Activated T-cell treated with anti-CD3 and anti-CD28 coated beads, Interleukin-2, amount 50 U/mL, for 72 hours (primary cell): ENCODE measurements at places on chromosomes 3 and 15.

GRCh38 chr3:14801031-14801430, 17.7 kb upstream of the FGD5 start:
- DNase-seq = no peak

DNA sequence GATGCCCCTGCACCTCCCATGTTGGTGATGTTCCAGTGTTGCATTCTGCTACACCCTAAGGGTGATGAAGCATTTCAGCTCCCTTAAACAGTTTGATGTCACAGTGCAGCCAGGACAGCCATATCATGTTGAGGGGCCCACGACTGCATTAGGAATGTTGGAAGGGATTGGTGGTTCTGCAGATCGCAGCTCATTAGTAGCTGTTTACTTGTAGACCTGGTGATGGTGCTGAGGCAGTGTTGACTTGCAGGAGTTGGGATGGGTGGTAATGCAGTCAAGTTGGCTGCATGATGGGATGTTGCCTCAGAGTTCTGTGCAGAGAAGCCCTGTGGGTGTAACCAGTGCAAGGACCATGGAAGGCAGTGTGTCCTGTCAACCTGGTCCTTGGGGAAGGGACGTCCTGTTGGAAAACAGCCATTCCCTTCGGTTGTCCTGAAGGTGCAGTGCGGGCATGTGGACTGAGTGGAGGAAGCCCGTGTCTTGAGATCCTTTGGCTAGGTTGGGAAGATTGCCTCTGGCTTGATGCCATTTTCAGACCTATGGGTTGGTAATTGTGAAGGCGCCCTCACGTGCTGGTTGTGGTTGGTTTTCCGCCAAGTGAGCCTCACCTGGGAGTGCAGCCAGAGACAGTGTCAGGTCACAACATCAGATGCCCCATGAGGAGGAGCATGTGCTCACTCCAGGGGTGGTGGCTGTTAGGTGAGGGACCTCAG, 100.7 kb downstream of the SNRPN start:
- no peak for DNase-seq

DNA sequence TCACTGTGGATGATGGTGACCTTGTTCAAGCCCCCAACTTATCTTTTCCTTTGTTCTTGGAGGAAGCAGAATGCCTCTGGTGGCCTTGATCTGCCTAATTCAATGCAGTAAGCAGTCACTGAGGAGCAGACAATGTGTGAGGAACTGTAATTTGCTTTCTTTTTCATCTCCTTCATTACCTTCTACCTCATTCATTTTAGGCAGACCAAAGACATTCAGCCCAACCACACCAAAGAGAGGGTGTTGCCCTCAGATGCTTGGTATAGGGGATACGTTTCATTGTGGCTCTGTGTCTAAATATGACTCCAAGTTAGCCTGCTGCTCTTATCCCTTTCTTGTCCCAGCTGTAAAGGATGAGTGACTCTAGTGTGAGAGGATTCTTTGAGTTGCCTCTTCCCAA, 15.3 kb downstream of the EXOSC7 start:
- DNase-seq = no peak

- no peak for DNase-seq
Observed at GRCh38 chr15:25418202-25418601, 20.6 kb downstream of the UBE3A start.
